Fibroblast of mammary gland (primary cell): ENCODE measurements at places on chromosomes 16 and 17.
A peak's percentile ranks its signal among the peaks of the same experiment; 100 is the strongest.

DNA sequence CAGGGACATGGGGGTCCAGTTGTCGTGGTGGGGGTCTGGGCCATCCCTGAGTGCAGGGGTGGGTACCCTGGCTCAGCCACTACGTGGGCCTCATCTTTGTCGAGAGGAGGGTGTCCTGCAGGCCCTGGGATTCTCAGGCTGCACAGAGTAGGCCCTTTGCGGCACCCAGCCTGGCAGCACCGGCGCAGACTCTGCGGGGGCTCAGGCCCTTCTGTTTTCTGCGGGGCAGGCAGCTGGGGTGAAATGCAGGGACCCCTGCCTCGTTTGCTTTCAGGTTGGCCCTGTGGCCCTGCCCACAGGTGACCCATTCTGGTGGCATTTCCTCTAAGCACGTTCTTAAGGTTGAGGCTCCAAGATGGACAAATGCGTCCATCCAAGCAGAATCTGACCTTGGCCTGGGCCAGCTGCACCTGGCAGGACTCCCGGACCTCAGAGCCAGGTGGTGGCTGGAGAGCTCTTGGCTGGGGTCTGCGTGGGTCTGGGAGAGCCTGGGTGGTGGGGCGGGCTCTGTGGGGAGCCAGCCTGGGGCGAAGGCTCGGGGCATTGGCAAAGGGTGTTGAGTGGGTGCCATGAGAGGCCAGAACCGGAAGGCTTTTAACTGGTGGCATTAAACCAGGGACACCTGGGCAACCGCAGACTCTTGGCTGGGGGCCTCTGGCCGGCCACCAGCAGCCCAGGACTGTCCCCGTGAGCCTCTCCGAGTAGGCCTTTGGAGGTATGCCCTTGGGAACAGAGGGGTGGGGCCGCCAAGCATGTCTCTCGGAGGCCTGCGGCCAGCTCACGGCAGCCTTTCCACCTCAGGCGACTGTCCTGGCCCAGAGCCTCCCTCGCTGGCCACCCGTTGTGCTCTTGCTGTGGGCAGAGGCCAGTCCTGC lies 16.9 kb downstream of the PRSS27 start:
- DNase-seq, result no peak

DNA sequence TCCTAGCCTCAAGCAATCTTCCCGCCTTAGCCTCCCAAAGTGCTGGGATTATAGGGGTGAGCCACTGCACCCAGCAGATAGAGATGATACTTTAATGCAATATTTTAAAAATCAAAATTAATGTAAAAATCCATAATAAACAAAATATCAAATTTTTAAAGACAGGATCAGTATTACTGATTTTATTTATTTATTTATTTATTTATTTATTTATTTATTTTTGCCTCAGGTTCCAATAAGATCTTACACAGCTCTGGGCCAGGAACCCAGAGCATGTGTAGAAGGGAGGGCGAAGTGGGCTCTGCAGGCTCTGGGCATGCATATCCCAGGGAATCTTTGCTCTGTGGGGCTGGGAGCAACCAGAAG lies 41.6 kb downstream of the FZD2 start:
- DNase-seq, result no peak

GRCh38 chr17:58378733-58379510 lies 26.9 kb upstream of the SUPT4H1 start:
- DNase-seq, result no peak

- peak; percentile 94 for DNase-seq
Measured at GRCh38 chr16:87431926-87432325, 39.8 kb downstream of the MAP1LC3B start.

- no peak for DNase-seq
Measured at GRCh38 chr17:81329927-81330883, 35.1 kb upstream of the SLC38A10 start.

- DNase-seq, result no peak
Measured at GRCh38 chr16:79677799-79678530, 77.4 kb upstream of the MAF start.

DNA sequence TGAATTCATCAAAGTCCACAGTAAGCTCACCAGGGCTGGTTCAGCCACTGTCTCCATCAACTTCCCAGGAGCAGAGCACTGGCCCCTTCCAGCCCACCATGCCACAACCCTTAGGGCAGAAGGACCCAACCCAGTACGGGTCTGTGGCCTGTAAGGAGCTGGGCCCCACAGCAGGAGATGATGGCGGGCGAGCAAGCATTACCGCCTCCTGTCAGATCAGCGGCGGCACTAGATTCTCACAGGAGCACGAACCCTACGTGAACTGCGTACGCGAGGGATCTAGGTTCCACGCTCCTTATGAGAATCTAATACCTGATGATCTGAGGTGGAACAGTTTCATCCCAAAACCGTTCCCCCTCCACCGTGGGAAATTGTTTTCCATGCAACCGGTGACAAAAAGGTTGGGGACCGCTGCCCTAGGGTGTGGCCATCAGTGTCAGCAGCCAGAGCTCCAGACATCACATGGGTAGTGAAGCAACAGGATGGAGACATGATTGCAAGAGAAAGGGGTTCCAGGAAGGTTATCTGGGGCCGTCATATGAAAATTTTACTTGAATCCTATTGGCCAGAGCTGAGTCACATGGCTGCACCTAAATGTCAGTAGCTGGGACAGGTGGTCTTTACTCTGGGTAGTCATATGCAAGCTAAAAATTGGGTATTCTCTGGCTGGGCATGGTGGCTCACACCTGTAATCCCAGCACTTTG lies 12.4 kb upstream of the SLC25A19 start:
- no peak for DNase-seq

DNA sequence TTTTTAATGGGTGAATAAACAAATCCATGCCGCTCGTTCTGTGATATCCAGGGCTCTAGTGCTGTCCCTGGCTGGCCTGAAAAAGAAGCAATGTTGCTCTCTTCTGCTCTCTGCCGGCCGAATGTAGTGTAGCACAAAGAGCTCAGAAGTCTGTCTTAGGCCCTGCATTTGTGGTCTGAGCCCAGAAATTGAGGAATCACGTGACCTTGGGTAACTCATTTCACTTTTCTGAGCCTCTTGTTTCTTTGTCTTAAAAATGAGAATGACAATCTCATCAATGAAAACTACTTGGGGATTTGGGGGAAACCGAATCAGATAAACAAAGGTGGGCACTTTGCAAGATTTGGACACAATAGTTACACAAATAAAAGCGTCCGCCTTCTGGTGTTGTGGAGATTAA lies 381.6 kb upstream of the ASIC2 start:
- peak; percentile 56 for DNase-seq

DNA sequence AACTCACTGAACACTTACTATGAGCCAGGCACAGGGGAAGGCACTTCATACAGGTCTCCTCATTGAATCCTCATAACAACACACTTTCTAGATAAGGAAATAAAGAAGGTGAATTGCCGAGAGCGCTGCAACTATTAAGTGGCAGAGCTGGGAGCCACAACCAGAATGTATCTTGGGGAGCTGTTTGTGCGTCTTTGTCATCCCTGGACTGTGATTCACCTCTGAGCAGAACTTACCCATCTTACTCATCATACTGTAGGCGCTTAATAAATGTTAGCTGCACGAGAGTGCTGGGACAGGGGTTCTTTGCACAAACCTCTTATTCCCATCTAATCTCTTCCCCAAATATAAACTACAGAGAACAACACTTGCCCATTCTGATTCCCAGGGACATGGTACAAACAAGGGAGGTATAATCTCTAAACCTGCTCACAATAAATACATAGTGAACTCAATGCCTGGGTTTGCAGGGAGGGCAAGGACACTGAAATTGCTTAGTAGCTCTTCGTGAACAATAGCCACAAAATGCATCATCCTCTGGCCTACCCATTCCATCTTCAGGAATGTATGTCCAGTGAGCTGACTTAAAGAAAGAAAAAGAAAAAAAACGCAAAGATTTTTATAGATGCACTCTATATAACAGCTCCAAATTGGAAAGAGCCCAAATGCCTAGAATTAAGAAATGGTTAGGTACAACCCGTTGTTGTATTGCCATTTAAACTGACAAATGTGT lies 43.0 kb downstream of the MYO18A start:
- peak; percentile 80 for DNase-seq

GRCh38 chr16:4056161-4057105 lies 59.8 kb downstream of the ADCY9 start:
- DNase-seq, result no peak

DNA sequence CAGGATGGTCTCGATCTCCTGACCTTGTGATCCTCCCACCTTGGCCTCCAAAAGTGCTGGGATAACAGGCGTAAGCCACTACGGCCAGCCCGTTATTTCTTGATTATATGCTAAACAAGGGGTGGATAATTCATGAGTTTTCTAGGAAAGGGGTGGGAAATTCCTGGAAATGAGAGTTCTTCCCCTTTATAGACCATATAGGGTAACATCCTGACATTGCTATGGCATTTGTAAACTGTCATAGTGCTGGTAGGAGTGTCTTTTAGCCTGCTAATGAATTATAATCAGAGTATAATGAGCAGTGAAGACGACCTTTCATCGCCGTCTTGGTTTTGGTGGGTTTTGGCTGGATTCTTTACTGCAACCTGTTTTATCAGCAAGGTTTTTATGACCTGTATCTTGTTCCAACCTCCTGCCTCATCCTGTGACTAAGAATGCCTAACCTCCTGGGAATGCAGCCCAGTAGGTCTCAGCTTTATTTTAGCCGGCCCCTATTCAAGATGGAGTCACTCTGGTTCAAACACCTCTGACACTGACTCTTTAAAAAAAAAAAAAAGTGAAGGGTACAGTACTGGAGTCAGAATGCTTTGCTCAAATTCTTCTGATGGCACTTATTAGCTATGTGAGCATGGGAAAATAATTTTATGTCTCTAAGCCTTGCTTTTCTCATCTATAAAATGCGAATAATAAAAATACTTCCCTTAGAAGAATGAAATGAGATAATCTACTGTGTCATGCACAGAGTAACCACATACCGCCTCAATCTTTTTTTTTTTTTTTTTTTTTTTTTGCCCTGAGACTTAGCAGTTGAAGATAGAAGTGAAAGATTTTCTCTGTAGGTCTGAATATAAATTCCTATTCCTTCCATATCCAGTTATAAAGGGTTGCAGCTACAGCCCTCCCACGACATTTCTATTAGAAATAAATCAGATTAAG lies 5.1 kb upstream of the CALCOCO2 start:
- DNase-seq, result no peak
